Stimulated activated CD4-positive, alpha-beta T cell treated with anti-CD3 and anti-CD28 coated beads, Interleukin-1b, Interleukin-23, amount 100 ng/mL, for 4 hours (primary cell): ENCODE measurements at places on chromosomes 6 and 20.
A peak's percentile ranks its signal among the peaks of the same experiment; 100 is the strongest.

GRCh38 chr20:54063992-54064676, 6.3 kb downstream of the BCAS1 start:
- peak; percentile 8 for DNase-seq

DNA sequence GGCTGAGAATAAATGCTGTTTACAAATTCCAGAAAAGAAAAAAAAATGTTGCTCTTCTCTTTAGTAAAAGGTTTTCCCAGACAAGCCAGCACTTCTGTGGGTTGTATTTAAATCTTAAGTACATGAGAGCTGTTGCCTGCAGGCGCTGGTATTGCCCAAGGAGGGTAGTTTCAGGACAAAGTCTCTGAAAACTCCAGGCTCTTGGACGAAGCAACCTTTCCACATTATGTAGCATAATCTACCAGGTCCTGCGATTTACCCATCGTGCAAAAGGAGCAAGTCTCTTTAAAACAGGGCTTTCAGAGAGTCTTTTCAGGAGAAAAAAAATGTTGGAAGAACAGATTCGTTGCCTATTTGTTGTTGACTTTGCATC, 65.6 kb downstream of the PLG start:
- no peak for DNase-seq

DNA sequence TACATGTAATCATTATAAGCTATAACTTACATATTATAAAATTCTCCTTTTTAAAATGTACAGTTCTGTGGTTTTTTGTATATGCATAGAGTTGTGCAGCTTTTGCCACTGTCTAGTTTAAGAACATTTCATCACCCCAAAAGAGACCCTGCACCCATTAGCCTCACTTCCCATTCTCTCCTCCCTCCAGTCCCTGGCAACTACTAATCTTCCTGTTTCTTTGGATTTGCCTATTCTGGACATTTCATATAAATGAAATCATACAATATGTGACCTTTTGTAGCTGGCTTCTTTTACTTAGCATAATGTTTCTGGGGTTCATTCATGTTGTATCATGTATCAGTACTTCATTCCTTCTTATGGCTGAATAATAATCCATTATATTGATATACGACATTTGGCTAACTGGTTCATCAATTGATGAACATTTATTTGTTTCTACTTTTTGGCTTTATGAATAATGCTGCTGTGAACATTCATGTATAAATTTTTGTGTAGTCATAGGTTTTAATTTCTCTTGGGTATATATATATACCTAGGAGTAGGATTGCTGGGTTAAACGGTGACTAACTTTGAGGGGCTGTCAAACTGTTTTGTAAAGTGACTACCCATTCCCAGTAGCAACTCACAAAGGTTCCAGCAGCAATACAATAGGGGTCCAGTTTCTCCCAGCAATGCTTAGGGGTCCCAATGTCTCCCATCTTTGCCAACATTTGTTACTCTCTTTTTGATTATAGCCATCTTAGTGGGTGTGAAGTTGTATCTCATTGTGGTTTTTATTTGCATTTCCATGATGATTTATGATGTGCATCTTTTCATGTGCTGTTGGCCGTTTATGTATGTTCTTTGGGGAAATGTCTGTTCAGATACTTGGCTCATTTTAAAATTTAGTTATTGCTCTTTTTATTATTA, 10.7 kb downstream of the PTPRA start:
- DNase-seq, result no peak

- no peak for DNase-seq
These were observed 88.6 kb downstream of the LINC00237 start for GRCh38 chr20:21017528-21018085.

- DNase-seq, result no peak
These were observed 538.5 kb downstream of the CD83 start for GRCh38 chr6:14656078-14656521.

DNA sequence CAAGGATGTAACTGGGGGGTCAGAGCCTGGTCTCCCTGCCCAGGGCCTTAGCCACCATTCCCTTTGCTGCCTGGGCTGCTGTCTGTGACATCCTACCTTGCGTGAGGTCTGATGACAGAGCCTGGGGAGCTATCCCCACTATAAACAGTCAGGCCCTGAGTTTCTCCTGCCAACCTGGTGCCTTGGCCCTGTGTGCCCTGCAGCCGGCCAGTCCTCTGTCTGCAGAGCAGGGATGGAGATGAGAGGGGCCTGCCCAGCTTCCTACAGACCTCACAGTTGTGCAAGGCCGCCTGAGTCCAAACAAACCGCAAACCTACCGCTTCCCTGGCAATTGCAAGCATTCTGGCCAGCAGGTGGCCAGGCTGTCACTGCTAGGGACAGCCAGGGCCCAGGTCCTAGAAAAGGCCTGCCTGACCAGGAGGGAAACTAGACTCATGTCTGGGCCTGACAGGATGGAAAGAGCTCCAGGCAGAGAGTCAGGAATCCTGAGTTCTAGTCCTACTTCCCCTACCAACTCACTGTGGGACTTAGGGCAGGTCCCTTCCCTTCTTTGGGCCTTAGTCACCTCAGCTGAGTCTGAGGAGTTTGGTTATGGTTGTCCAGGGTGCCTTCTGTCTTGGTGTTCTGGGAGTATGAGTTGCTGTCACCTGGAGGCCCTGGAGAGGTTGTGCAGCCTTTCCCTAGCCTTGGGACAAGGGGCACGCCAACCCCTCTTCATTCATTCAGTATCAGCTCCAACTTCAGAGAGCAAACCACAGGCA, 86.2 kb downstream of the VEGFA start:
- no peak for DNase-seq

DNA sequence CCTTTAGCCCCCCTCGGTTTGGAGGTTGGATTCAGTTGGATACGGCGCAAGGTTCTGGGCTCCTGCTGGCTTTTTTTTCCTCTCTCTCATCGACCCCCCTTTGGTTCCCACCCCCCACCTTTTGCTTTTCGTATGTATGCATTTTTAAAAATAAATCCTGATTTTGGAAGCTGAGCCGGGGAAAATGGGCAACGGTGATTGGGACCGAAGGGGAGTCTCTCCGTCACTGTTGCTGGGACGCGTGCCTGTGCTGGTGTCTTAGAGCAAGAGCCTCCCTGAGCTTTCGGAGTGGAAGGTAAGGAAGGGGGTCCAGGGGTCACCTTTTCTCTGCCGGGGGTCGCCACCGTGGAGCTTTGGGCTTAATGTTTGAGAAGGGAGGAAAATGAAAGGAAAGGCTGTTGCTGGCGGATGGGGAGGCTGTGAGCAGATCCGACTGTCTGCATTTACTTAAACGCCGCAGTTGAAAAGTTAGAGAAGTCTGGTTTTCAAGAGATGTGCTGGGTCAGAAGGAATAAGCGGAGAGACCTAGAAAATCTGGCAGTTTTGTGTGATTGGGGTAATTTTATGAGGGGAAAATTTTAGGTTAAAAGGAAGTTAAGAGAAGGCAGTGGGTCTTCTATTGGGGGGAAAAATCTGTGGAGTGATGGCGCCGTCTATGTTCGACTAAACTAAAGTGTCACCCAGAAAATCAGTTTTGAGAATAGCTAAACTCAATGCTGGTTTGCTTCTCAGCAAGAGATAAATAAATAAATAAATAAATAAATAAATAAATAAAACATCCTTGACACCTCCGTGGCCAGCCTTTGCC, 828 bp downstream of the ADGRB3 start:
- DNase-seq, result no peak

GRCh38 chr6:112202639-112203341, 51.6 kb downstream of the LAMA4 start:
- no peak for DNase-seq

DNA sequence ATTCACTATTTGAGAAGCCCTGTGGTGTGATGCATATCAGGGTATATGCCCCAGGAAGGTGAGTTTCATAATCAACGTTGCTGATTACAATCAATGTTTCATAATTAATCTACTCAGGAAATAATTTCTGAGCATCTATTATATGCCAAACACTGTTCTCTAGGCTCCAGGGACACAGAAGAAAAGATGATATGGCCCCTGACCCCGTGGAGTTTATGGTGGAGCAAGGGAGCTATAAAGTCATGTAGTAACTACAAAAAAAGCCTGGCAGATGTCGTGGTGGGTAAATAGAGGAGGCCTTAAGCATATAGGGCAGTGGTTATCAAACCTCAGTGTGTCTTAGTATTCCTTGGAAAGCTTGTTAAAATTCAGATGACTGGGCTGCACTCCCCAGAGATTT, 40.1 kb upstream of the BCAS1 start:
- no peak for DNase-seq

GRCh38 chr6:61586934-61587537, 699.0 kb downstream of the KHDRBS2 start:
- DNase-seq, result no peak

GRCh38 chr6:37182736-37183590, 13.0 kb downstream of the PIM1 start:
- DNase-seq, result peak; percentile 54

- DNase-seq, result no peak
These were observed 49.6 kb downstream of the ZMYND8 start for GRCh38 chr20:47306755-47307370.

DNA sequence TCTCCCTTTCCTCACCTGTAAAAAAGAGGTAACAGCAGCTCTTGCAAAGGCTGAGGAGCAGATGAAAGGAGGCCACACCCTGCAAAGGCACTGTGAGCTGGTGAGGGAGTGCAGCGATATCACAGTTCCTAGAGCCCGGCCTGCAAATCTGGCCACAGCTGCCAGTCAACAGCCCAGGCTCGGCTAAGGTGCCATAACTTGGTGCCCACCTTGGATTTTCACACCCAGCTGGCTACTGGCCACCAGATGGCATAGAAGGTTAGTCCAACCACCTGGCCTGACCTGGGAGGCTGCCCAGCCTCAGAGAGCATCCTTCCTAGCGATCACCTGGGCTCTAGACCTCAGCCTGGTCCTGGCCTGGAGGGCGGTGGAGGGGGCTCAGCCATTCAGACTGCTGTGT, 46.8 kb downstream of the KCNB1 start:
- DNase-seq, result no peak

DNA sequence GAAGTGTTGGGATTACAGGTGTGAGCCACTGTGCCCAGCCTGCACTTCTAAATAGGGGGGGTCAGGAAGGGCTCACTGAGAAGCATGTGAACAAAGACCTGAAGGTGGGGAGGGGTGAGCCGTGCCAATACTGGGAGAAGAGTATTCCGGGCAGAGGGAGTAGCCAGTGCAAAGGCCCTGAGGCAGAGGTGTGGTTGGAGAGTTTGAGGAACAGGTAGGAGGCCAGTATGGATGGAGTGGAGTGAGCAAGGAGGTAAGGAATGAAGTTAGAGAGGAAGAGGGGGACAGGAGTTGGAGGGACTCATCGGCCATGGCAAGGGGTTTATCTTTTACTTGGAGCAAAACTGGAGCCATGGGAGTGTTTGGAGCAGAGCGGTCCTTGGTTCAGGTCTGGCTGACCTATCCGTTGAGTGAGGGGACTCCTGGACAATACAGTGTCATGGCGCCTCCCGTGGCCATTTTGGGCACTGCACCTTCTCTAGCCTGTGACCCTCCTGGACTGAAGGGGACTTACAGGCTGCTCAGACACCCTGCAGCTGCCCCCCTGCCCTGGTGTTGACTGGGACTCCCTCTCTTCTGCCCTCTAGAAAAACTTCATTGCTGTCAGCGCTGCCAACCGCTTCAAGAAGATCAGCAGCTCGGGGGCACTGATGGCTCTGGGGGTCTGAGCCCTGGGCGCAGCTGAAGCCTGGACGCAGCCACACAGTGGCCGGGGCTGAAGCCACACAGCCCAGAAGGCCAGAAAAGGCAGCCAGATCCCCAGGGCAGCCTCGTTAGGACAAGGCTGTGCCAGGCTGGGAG, 12.1 kb downstream of the FOXS1 start:
- DNase-seq, result peak; percentile 55

DNA sequence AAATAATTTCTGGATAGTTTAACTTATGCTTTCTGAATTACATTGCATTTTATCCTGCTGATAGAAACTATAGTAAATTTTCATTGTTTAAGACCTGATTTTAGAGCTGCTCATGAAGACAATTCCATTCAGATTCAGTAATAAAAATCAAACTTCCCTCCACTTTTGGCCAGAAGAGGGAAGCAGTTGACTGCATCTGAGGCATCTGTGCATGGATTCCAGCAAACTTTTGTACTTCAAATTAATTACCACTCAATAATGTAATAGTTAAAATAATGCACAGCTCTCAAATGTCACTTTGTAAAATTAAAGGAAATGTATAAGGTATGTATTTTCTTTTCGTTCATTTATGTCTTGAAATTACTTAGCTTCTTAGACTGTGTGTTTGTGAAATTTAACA, 64.2 kb upstream of the SLC35B3 start:
- no peak for DNase-seq

DNA sequence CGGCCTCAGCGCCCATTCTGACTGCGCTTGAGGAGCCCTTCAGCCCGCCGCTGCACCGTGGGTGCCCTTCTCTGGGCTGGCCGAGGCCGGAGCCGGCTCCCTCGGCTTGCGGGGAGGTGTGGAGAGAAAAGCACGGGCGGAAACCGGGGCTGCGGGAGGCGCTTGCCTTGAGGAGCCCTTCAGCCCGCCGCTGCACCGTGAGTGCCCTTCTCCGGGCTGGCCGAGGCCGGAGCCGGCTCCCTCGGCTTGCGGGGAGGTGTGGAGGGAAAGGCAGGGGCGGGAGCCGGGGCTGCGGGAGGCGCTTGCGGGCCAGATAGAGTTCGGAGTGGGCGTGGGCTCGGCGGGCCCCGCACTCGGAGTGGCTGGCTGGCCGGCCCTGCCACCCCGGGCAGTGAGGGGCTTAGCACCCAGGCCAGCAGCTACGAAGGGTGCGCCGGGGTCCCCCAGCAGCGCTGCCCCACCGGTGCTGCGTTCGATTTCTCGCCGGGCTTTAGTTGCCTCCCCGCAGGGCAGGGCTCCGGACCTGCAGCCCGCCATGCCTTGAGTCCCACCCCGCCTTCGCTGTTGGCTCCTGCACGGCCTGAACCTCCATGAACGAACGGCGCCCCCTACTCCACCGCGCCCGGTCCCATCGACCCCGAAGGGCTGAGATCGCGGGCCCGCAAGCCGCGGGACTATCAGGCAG, 45.7 kb upstream of the MCUR1 start:
- DNase-seq, result no peak

DNA sequence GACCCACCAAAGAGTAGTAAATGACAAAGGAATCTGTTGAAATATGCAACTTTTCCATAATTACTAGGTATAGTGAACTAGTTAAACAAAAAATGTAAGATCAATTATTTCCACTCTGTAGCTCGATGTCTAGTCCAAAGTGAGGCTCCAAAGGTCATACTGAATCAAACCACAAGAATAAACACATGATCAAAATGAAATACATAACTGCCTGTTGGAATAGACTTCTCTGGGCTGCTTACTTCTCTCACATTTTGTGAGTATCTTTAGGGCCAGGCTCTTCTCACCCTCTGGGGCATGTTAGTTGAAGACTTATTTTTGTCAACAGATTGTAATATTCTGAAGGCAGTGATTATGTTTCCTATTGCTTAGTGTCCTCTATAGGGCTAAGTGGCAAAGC, 103.7 kb upstream of the TMEM170B start:
- DNase-seq, result no peak

DNA sequence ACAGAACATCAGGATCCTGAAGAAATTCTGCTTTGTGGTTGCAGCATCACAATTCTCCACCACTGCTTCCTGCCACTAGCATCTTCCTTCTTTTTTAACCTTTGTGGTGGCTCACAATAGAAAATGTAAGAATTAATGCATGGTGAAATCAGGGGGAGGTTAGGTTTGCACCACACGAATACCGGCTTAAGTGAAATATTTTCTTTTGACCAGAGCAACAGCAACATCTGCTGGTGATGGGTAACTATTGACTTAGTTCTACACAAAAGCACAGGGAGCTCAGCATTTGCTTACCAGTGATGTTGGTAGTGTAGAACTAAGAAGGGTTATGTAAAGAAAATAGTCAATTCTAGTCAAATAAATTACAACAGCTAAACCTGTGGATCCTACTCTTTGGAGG, 280.5 kb downstream of the SYNE1 start:
- DNase-seq, result no peak

GRCh38 chr20:38221119-38221589, 39.4 kb downstream of the KIAA1755 start:
- DNase-seq, result peak; percentile 57
